Activated T-cell treated with anti-CD3 and anti-CD28 coated beads, Interleukin-2, amount 50 U/mL, for 72 hours (primary cell): ENCODE measurements at places on chromosomes 2 and 18.

DNA sequence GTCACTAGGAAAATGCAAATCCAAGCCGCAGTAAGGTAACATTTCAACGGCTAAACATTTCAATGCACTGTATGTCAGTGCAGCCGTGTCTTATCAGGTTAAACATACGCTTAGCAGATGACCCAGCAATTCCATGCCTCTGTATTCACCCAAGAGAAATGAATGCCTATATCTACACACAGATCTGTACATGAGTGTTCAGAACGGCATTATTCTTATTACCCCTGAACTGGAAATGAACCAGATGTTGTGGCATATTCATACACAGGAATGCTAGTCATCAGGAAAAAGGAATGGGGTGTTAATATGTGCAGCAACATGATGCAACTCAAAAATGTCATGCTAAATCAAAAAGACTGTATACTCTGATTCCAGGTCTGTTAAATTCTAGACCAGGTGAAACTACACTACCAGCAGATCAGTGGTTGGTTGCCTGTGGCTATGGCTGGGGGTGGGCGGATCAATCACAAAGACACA lies 80.4 kb upstream of the RPL31 start:
- no peak for DNase-seq

GRCh38 chr18:44958455-44958854 lies 277.8 kb downstream of the SETBP1 start:
- DNase-seq = no peak

GRCh38 chr2:12636837-12637581 lies 79.7 kb upstream of the TRIB2 start:
- no peak for DNase-seq

- no peak for DNase-seq
These were observed 3.8 kb downstream of the STAM2 start for GRCh38 chr2:152171718-152172117.

DNA sequence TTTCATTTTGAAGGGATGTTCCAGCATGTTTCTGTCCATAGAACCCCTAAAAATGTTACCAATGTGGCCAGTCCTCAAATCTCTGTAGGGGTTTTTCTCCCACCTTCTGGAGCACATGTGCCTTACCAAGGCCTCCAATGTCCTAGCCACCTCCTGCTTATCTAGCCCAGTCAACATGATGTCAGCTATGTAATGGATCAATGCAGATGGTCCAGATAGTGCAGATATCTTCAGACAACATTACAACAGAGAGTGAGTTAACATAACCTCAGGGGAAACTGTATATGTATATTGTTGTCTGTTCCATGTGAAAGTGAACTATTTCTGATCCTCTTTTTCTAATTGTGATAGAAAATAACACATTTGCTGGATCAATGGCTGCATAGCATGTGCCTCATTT lies 92.7 kb downstream of the MRPS9 start:
- DNase-seq = no peak

DNA sequence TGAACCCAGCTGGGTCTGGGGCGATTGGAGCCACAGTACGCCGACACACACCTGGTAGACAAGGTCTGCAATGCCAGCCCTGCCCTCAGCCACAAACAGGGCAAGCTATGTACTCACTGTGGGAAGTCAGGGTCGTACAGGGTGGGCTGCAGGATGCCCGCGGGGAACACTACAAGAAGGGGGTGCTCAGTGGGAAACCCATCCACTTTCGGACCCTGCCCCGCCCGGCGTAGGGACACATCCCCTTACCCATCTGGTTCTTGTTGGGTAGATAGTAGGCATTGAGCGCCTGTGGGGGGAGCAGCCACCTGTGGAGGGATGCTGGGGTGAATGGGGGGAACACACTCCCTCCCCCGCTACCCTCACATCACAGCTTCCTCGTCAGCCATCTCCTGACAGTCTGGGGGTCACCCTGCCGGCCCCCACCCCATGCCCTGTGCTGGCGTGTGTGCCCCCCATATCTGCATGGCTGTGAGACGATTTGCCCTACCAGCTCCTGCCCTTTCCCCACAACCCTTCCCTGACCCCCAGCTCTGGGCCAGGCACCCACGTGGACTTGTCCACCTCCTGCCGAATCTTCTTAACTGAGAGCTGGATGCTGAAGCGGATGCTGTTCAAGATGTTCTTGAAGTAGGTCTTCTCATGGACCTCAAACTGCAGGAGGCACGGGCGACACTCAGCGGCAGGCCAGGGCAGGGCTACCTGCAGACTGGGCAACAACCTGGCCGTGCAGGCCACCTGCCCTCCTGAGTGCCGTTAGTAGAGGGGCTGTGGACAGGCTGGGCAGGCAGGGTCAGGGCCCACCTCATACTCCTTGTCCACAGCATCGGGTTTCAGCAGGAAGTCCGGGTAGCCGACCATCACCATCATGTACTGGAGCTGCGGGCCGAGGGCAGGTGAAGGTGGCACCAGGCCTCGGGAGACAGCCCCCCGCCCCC lies 5.1 kb downstream of the ECEL1 start:
- no peak for DNase-seq

DNA sequence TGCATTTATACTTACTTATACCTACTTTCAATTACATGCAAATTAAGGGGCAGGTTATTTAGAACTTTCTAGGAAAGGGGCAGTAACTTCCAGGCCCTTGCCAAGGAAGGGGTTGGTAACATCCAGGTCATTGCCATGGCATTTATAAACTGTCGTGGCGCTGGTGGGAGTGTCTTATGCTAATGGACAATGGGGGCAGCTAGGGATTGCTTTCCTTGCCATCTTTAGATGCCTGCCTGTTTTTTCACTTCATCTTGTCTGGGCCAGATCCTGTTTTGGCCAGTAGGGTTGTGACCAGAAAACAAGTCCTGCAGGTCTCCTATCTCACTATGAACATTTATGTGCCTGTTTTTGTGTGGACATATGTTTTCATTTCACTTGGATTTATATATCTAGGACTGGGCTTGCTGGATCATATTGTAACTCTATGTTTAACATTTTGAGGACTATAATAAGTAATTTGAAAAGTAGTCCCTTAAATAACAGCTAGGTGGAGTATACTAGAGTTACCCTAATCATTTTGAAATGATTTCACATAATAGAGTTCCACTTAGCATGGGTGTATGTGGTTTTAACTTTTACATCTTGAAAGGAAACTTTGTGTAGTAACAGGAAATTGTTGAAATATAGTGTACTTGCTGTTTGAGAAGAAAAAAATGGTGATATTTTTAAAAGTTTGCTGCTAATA lies 56.1 kb downstream of the LCLAT1 start:
- DNase-seq = no peak

DNA sequence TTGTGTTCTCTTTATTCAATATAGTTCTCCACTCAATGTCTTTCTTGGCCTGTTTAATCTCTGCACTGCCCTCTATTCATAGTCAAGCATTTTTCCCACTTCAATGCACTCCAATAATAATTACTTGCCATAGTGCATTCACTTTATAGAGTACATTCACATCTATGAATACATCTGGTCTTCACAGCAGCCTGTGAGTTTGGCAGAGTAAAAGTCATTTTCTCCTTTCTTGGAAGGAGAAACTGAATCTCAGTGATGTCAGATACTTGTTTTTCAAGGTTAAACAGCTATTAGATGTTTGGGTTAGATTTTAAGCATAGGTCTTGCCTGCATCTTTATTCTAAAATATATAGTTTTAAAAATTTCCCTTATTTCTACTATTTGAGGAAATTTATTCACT lies 373.2 kb downstream of the TRIB2 start:
- no peak for DNase-seq

GRCh38 chr18:8826971-8827370 lies 121.6 kb downstream of the MTCL1 start:
- no peak for DNase-seq

DNA sequence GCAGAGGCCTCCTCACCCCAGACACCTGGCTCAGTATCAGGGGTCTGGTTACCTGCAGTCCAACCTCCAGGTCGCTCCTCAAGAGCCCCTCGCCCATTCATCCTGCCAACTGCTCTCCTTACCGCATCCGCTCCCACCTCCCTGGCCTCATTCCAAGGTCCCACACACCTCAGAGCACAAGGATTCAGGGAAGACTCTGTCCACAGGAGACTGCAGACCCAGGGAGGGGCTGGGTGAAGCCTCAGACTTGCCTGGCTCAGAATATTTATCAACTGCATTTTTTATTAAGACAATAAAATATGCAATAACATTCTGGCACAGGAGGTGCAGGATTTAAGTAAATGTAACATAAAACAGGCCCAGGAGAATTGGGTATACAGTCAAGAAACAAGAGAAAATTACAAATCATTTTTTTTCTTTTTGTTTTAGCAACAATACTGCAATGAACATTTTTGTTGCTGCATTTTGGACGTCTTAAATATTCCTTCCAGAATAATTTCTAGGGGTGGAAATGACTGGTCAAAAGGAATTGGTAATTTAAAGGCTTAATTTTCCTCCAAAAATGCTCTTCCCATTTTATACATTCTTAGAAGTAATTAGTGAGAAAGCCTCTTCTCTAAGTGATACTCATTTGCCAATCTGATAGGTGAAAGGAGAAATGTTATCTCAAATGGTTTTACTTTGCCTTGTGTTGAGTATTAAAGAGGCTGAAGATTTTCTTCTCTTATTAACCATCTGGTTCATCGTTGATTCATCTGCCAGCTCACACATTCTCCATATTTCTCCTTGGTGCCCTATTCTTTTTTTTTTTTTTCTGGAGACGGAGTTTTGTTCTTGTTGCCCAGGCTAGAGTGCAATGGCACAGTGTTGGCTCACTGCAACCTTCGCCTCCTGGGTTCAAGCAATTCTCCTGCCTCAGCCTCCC lies 42.5 kb downstream of the TEX44 start:
- DNase-seq = no peak

GRCh38 chr2:97969081-97970067 lies 26.4 kb downstream of the TMEM131 start:
- DNase-seq = no peak

GRCh38 chr2:240324312-240325015 lies 111.0 kb upstream of the GPC1 start:
- no peak for DNase-seq

DNA sequence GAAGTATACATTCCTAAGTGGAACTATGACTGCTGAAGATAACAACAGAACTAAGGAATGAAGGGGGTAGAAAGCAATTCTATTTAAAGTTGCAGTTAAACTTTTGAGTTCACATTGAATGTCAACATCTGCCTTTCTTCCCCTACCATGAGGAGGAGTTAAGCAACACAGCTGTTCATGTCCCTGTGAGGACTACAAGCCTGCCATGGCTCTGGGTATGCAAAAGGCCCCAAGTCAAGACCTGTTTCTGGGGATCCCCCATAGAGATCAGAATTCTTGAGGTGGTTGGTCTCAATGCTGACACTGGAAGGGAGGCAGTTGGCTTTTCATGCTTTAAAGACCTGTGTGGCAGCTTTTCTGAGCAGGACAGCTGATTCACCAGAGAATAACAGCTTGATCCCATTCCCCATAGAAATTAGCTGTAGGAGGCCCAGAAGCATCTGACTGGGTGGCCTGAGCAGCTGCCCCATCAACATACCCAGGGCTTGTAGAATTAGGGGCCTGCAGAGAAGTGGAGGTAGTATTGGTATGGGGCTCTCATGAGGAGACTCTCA lies 131.0 kb downstream of the SETBP1 start:
- no peak for DNase-seq

DNA sequence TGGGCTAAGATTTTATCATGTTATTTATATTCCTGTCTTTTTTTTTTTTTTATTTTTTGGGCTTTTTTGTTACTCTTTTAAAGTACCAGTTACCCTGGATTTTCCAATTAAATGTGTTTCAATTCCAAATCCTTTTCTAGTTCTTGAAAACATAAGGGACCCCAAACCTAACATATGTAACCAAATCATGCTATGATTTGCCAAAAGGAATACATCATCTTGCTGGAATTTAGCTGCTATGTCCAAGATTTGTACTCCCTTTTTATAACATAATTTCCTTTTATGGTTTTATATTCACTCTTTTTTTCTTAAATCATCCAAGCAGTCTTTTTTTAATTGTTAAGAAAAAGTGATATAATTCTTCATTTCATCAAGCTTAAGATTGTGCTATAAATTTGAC lies 60.9 kb upstream of the DSEL start:
- DNase-seq = no peak

DNA sequence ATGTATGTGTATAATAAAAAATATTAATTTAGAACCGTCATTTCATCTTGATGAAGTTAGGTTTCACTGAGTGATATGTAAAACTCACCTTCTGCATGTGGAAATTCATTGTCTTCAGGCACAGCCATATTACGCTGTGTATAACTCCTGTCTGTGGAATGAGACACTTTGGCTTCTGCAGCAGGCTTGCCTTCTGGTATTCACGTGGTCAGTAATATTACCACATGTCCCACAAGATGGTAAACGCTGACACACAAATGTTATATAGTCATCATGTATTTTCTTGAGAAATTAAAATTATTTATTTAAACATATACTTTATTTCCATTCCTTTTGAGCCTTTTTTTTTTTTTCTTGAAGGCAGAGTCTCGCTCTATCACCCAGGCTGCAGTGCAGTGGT lies 25.1 kb upstream of the AAK1 start:
- DNase-seq = no peak

DNA sequence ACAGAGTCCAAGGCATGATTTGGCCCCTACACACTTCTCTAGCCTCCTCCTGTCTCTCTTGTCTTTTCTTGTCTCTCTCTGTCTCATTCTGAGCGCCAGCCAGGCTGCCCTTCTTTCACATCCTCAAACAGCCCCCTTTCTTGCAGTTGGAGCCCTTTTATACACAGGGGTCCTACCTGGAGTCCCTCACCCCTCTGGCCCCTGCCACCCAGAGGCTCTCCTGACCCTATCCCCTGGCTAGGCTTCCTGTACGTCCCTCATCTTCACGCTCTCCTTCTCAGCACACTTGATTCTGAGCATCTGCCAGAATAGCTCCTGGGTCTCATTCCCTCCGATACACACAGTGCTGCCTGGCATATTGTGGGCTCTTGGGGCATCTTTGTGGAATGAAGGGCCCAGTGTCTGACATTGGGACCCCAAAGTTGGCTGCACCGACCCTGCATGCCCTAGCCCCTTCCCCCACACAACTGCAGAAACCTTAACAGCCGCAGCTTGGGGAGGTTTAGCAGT lies 261.9 kb downstream of the DYSF start:
- DNase-seq = no peak

GRCh38 chr2:197297266-197297665 lies 13.3 kb downstream of the ANKRD44 start:
- DNase-seq = no peak

- no peak for DNase-seq
These were observed 68.8 kb downstream of the EMX1 start for GRCh38 chr2:72985891-72986683.

DNA sequence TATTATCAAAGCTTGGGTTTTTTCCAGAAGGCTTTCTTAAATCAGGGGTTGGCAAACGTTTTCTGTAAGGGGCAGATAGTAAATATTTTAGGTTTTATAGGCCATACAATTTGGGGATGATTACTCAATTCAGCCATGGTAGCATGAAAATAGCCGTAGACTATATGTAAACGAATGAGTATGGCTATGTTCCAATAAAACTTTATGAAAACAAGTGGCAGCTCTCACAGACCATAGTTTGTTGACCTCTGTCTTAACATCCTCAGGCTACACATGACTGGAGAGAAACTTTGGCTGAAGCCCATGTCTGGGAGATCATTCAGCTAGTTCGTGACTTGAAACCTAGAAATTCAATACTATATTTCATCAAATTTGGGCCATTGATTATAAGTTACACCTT lies 30.2 kb downstream of the UGP2 start:
- no peak for DNase-seq

GRCh38 chr18:36458306-36458705 lies 160.8 kb downstream of the FHOD3 start:
- no peak for DNase-seq

GRCh38 chr2:15023221-15023620 lies 390.7 kb downstream of the LRATD1 start:
- DNase-seq = no peak

- no peak for DNase-seq
These were observed 49.1 kb downstream of the ARHGAP28 start for GRCh38 chr18:6778459-6779247.
